ENCODE measurements at places on chromosomes 3 and 15. TPM values are rescaled to one million over a fixed set of nuclear protein-coding genes. Genes with fewer than 3 reads are reported as not detected.

The SENP2 gene
- 43.3 TPM for polyA plus RNA-seq

DNA sequence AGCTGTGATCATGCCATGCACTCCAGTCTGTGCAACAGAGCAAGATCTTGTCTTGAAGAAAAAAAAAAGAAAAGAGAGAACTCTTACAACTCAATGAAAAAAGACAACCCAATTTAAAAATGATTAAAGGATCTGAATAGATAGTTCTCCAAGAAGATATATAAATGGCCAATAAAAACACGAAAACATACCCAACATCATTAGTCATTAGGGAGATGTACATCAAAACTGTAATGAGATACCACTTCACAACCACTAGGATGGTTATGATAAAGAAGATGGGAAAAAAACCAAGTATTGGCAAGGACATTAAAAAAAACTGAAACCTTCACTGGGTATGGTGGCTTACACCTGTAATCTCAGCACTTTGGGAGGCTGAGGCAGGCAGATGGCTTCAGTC, 2.4 kb upstream of the PRKCI start:
- DNase-seq = no peak

DNA sequence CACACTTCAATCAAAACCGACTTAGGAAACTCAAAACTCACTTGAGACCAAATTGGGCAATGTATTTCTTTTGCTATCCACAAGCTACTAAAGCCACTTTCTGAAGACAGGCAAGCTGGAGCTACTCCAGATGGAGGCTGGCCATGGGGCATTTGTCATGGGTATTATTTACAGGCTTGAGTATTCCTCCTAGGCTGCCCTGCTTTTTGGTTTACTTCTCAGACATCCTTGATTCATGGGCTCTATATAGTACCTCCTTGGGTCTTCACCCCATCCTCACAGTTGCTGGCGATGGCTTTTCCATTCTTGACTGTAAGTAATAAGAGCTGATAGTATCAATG, 18.6 kb upstream of the SYNM start:
- DNase-seq = no peak

DNA sequence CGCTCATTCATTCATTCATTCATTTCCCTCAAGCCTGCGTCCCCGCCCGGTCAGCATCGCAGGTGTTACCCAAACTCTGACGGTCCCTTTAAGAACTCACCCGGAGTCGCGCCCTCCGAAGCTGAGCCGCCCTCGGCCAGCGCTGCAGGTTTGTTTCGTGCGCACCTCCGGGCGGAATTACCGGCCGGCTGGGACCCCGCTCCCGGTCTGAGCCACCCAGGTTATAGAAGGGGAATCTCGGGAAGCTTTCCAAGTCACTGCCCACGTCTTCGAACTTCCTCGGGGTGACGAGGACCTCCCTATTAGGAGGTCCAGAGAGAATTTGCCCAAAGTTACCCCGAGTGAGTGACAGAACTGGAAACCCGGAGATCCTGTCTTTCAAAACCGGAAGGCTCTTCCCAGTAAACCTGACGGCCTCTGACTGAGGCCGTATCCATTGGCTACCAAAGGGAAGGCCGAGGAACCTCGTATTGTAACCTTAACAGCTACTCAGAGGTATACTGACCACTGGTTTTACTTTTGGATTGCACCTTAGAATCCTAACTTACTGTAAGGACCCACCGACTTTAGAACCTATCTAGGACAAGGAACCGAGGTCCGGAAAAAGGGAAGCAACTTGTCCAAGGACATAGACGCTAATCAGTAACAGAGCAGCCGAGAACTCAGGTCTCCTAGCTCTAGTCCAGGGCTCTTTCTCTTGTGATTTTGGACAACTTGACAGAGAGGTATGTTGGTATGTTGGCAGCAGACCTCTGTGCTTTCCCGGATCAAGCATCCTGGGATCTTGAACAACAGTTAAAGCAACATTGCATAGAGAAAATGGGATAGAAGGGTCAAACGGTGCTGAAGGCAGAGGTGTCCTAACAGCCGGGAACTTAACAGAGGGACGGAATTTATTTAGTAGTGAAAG, 788 bp upstream of the DLG1 start:
- no peak for DNase-seq

DNA sequence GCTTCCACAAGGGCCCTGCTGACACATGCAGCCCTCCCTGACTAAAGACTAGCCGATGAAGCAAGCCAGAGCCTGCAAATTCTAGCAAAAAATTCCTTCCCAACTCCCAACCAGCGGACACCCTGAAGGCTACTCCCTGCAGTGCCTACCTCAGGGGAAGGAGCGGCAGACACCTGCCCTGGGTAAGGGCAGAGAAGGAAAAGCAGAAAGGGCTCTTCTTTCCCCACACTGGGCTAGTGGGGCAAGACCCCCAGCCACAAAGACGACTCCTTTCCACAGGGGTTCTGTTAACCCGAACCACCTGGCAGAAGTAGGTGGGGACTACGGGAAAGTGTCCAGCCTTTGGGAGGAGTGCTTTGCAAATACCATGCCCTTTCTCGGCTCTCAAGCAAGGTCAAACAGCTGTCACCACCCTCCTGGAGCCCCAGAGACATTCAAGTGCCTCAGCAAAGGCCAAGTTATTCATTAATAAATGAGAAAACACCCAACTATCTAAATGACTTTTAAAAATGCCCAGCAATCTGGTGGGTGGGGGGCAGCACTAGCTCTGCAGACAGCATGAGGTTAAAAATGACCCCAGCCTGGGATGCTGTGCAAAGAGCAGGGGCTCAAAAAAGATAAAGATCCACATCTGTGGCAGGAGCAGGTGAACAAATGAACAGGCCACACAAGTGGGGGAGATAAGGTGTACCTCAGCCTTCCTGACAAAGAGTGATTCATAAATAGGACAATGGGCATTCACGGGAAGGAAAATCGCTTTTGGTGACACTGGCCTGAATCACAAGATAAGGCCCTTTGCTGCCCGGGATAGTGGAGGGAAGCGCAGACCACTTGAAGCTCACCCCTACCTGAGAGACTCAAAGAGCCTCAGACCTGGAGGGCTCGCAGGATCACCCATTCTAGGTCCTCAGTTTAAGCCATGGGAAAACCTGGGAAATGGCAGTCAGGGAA, 33.0 kb downstream of the CCDC12 start:
- DNase-seq = no peak

The FEZF2 gene
- not detected for polyA plus RNA-seq

DNA sequence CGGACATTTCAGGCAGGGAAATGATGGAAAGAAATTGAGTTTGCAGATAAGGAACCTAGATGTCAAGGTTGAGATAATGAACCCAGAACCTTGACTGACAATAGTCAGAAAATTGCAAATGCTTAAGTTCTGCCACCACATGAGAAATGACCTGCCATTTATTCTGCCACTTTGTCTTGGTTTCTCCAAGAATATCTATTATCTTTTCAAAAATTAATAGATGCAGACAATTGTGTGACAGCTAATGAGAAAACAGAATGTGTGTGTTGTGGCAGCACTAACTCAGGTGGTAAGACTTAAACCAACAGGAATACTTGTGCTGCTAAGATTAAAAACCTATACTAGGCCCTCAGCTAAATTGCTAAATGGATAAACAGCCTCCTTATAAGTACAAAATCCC, 52.3 kb downstream of the CADPS start:
- no peak for DNase-seq

The PDE12 gene
- 11.9 TPM for polyA plus RNA-seq

GRCh38 chr3:107633327-107634098, 110.8 kb downstream of the BBX start:
- DNase-seq = no peak

Data from left renal cortex interstitium (tissue), 4 donors.